ENCODE measurements at places on chromosomes 4 and X.

- no peak for DNase-seq
Measured at GRCh38 chrX:4239650-4240540, 526.4 kb upstream of the PRKX start.

DNA sequence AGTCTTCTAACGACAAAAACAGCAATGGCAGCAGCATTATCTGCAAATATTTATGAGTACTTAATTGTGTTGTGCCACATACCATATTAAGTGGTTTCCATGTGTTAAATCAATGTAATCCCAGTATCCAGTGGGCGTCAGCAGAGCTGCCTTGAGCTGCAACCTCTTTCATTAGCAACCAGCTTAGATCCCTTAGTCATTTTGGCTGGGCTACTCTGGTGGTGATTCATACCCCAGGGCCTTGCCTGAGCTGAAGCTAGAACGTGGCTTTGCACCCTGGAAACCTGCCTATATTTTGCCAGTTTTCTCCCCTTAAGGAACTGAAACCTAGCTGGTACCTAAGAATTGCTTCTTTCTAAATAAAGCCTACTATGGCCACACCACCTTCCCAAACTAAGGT lies 474.3 kb upstream of the FTHL17 start:
- DNase-seq = no peak

GRCh38 chrX:1554469-1555210 lies 17.7 kb upstream of the P2RY8 start:
- DNase-seq = peak; percentile 55

- DNase-seq = no peak
Measured at GRCh38 chrX:79263550-79263949, 103.6 kb downstream of the ITM2A start.

DNA sequence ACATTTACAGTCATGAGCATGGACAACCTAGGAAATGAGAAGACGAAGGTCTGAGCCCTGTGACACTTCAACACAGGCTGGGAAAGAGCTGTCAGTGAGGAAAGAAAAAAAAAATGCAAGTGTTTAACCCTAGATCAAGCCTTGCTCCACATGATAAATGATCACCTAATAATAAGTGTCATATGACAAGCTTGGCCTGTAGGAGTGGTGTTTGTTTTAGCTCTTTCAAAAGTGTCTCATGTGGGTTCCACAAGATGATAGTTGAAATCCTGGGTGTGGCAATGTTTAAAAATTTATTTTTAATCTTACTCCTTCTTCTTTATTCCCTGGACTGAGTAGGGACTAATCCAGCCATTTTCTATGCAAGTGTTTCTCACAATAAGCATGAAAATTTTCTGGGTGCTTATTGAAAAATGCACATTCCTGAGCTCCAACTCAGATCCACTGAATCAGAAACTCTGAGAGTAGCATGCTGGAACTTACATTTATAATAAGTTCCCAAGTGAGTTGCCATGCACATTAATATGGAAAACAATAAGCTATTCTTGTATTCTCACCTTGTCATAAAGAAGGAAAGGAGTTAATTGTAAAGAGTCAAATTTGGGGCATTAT lies 138.3 kb downstream of the AREG start:
- DNase-seq = no peak

DNA sequence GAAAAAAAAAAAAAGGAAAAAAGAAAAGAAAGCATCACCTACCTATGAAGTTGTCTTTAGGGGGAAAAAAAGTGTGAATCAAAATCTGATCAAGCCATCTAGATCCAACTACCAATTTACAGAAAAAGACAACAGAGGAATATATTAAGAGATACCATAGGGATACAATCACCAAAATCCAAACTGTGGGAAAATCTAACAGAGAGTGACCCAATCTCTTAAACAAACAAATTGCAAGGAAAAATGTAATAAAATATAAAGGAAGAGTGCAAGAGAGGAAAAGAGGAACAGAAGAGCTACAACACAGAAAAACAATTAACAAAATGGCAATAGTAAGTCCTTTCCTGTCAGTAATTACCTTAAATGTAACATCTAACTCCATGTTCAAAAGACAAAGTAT lies 19.0 kb downstream of the THOC2 start:
- DNase-seq = no peak

- no peak for DNase-seq
Measured at GRCh38 chrX:133880032-133880443, 105.4 kb downstream of the GPC3 start.

DNA sequence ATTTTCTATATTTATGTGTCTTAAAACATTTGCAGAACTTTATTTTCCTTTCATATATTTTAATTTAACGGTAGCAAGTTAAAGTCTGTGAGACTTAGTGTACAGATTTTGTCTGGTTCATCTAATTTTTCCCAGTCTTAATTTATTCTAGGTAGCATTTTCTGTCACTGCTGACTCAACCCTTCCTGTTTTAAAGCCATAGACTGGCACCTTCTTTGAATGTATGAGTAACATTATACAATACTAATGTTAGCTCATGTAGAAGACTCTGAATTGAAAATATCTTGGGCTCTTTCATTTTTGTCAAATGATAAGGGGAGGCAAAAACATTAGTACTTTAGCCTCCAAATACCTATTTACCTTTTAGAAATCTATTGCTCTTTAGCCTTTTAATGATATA lies 43.6 kb downstream of the BLTP1 start:
- DNase-seq = no peak

- peak; percentile 9 for DNase-seq
Measured at GRCh38 chr4:89598602-89599001, 238.4 kb downstream of the SNCA start.

DNA sequence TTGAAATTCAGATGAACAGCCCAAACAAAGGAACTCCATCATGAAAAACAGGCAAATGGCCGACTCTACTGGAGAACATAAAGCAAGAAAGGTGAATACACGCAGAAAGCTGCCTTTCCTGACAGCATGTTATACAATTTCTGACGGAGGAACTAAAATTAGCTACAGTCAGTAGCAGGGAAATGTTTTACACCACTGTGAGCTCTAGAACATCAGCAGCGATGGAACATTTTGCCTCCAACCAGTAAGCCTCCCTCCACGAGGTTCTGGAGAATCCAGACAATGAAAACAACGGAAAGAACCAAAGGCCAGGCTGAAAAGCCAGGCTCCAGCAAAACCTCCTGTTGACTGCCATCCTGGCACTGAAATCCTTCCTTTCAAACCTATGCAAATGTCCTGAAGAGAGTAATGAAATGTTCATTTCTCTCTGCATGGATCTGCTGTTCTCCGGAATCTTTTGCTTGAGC lies 78.9 kb downstream of the IRF2 start:
- DNase-seq = no peak

DNA sequence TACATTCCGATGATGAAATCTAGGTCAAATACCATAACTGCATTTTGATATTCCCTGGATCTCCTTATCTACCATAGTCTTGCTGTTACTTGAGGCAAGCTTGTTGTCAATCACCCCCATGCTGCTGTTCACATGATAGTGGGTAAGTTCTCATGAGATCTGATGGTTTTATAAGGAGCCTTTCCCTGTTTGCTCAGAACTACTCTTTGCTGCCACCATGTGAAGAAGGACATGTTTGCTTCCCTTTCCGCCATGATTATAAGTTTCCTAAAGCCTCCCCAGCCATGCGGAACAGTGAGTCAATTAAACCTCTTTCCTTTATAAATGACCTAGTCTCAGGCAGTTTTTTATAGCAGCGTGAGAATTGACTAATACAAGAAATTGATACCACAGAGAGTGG lies 432.0 kb downstream of the GLUD2 start:
- DNase-seq = no peak

DNA sequence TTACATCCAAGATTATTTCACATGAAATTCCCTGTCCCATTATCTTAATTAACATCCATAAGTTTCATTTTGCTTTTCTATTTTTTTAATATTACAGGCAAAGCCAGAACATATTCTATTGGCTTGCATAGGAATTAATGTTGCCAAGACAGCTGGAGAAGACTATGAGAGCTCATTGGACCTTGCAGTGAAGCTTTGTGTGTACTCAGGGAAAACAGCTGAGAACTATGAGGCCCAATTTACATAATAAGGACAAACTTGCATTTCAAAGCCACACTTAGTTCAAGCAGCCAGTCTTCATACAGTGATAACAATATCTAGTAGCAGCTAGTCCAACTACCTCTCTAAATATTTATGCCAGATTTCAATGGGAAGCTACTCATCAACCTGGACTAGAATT lies 134.4 kb downstream of the DDX53 start:
- DNase-seq = no peak

- no peak for DNase-seq
Measured at GRCh38 chr4:17708992-17709762, 72.2 kb downstream of the FAM184B start.

GRCh38 chrX:40651620-40652223 lies 4.4 kb upstream of the CXorf38 start:
- peak; percentile 61 for DNase-seq

- no peak for DNase-seq
Measured at GRCh38 chrX:77493677-77494553, 46.7 kb downstream of the FGF16 start.

DNA sequence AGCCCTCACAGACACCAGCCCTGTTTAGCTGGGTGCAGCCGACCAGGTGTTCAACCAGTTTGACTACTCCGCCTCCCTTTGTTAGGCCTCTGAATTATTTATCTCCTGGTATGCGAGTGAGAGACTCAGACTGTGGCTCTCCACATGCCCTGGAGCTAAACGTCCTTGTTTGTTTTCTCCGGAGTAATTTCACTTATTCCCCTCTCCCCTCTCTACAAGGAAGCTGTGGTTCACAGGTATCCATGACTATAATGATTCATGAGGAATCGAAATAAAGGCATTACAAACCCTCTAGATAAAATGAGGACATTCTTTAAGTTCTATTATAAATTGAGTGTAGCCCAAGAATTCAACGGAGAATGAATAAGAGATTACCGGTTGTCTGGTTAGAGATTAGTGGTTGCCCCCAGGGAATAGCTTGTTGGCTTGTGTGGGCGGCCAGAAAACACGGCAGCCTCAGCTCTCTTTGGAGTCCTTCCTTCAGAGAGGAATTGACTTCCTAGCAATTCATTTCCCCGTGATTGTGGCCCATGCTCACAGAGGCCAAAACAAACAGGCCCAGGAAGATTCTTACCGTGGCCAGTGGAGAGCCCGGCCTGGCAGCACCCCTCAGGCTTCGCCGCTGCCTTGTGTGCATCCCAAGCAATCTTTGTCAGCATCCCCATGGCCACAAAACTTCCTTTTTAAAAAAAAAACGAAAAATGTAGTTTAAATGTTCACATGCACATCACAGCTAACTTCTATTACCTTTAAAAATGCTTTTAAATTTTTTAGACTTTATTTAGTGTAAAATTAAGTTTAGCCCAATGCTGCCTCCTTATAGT lies 60.2 kb upstream of the CBR4 start:
- DNase-seq = no peak

DNA sequence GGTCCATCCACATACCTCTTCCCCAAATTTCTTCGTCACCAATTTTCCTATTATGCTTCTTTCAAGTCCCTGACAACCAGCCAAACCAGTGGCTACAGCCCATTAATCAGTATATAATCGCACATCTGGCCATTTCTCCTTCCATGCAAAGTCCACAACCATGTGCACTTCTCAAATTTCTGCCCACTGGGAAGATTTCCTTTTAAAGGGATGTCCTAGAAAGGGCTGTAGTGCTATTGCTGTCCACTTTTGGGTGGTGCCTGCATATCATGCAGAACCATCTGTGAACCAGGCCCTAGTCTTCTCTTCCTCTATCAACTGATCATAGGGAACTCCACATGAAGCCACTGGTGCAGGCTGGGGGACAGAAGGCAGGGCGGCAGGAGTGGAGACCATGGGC lies 55.2 kb upstream of the MID1IP1 start:
- DNase-seq = no peak

GRCh38 chr4:148573296-148573695 lies 131.1 kb upstream of the NR3C2 start:
- DNase-seq = no peak

DNA sequence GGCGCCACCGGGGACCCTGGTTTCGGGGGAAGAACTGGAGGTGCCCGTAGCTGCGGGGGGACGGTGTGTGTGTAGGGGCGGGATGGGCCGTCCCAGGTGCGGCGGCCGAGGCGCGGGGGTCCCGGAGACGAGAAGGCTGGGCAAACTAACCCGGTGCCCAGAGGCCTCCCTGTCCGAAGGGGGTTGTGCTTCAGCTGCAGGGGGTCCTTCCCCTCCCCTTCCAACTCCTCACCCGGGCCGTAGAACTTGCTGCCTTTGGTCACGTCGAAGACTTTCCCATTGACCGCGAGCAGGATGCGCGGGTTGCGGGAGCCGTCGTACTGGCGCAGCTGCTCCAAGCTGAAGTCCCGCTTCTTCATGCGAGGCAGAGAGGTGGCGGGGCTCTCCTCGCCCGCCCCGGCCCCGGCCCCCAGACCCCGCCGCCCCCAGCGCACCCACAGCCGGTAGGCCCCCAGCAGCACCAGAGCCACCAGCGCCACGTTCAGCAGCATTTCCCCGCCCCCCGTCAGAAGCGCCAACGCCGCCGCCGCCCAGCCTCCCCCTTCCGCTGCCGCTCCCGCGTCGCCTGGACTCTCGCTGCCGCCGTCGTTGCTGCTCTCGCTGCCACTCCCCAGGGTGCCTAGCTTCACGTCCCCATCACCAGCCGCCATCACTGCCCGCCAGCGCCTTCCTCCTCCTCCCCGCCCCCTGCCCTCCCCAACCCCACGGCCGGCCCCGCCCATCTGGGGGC lies at the start of gene PGRMC2:
PGRMC2 (minus strand) TSS at position 673 of the 730 bp plus-strand sequence; CDS start at position 650, 23 bp downstream.
- no peak for DNase-seq

GRCh38 chr4:44983083-44983482 lies 256.7 kb upstream of the GNPDA2 start:
- no peak for DNase-seq

Data from T-cell (primary cell).